ENCODE measurements at places on chromosomes 7 and 10.

DNA sequence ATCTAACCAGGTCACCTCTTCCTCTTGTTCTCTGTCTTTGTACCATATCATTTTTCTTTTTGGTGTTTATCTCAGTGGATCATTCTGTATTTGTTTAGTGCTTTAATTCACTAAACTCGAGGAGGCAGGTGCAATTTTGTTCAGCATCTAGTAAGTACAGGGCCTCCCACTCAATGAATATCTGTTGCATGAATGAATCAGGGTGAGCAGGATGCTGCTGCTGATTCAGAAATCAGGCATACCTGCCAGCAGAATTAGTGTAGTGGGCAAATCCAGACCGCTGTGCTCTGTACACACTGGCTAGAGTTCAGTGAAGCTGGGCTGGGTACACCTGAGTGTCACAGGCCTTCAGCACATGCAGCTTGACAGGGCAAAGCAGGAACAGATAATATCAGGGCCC, 511.9 kb downstream of the SUGCT start:
- DNase-seq: no peak

- no peak for DNase-seq
These were observed 9.6 kb upstream of the TACR2 start for GRCh38 chr10:69426376-69426727.

DNA sequence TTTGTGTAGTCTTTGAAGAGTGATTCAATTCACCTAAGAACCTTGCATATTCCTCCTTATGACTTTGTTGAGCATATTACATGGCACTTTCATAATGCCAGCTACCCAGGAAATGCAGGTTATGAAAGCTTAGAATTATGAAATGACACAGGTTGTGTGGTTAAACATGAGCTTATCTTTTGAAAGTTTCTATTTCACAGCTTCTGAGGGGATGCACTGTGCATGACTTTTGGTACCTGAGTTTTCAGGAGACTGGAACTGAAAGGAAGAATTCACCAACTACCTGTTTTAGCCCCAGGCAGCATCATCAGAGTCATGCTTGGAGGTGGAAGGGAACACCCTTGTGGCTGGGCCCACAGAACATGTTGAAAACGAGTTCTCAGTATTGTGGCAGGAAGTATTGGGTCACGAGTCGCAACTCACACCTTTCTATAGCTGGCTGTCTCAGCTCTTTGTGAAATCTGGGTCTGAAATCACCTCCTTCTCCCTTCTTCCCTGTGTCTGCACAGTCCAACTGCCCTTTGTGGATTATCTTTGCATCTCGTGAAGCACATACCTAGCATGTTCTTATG, 228.2 kb downstream of the PTEN start:
- peak; percentile 88 for DNase-seq

DNA sequence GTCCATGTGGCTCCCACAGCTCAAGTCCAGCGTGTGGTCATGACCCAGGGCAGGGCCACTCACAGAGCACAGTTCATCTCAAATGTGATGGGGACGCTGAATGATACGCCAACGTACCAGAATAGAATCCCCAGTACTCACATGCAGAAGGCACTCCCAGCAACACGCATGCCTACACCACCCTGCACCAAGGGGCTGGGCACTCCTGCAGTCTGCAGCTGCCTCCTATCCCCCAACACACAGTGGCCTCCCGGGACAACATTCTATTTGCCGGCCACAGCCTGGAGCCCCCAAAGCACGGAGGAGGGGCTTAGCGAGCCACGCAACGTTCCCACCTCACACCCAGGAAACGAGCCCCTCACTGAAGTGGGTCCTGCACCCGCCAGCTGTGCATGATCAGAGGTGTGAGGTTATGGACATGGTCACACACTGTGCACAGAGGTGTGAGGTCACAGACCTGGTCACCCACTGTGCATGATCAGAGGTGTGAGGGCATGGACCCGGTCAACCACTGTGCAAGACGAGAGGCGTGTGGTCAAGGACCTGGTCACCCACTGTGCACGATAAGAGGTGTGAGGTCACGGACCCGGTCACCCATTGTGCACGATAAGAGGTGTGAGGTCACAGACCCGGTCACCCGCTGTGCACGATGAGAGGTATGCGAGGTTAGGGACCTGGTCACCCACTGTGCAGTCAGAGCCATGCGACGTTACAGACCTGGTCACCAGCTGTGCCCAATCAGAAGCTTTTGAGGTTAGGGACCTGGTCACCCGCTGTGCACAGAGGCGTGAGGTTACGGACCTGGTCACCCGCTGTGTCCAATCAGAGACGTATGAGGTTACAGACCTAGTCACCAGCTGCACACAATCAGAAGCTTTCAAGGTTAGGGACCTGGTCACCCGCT, 182.8 kb downstream of the DIP2C start:
- DNase-seq: no peak

- DNase-seq: no peak
These were observed 413.9 kb upstream of the AUTS2 start for GRCh38 chr7:69184339-69184738.

- no peak for DNase-seq
These were observed 683.1 kb downstream of the NRG3 start for GRCh38 chr10:82558014-82558607.

GRCh38 chr7:137026176-137026500, 157.7 kb downstream of the CHRM2 start:
- DNase-seq: no peak

GRCh38 chr7:94507962-94508361, 1.6 kb upstream of the CASD1 start:
- no peak for DNase-seq

GRCh38 chr7:74047804-74048380, 19.9 kb downstream of the ELN start:
- DNase-seq: no peak

- no peak for DNase-seq
These were observed 28.3 kb downstream of the LRRC20 start for GRCh38 chr10:70354100-70354499.

DNA sequence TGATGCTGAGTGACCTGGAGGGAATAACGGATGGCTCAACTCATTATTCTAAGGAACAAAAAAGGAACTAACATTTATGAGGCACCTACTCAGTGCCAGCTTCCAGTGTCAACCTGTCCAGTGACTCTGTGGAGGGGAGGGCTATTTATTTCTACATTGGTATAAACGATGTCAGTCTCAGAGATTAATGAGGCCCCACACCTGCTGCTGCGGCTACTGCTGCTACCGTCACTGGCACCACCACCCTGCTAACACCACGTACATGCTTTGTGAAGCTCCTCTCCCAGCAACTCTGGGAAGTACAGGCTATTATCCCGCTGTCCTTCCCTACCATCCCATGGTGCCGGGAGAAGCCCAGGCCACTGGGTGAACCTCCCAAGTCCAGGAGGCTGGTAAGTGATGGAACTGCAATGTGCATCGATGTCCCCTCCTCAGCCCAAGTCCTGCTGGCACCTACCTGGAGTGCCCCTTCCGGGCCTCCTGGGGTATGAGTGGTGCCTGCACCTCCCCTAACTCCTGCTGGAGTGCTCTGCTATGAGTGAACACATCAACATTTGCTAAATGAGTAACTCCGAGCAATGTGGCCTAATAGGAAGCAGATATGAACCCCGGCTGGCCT, 101.5 kb downstream of the ARHGAP22 start:
- DNase-seq: no peak

DNA sequence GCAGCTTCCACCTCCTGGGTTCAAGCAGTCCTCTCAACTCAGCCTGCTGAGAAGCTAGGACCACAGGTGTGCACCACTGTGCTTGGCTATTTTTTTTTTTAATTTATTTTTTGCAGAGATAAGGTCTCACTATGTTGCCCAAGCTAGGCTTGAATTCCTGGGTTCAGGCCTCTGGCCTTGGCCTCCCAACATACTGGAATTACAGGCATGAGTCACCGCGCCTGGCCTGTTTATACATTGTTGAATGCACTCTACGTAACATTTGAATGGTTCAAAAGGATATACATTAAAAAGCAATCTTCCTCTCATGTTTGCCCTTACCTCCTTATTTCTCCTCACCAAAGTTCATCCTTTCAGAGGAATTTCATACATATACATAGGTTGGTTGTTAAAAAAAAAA, 7.2 kb upstream of the SNX10 start:
- no peak for DNase-seq

- no peak for DNase-seq
These were observed 131.2 kb upstream of the HDAC9 start for GRCh38 chr7:18364396-18364795.

- peak; percentile 41 for DNase-seq
These were observed 706.8 kb upstream of the LRRTM3 start for GRCh38 chr10:66218981-66219587.

GRCh38 chr7:148084138-148084537, 506.4 kb upstream of the C7orf33 start:
- peak; percentile 24 for DNase-seq

- no peak for DNase-seq
These were observed 621.2 kb downstream of the SDK1 start for GRCh38 chr7:3922175-3922635.

- DNase-seq: peak; percentile 55
These were observed 93.0 kb upstream of the SLC25A13 start for GRCh38 chr7:96414931-96415292.

DNA sequence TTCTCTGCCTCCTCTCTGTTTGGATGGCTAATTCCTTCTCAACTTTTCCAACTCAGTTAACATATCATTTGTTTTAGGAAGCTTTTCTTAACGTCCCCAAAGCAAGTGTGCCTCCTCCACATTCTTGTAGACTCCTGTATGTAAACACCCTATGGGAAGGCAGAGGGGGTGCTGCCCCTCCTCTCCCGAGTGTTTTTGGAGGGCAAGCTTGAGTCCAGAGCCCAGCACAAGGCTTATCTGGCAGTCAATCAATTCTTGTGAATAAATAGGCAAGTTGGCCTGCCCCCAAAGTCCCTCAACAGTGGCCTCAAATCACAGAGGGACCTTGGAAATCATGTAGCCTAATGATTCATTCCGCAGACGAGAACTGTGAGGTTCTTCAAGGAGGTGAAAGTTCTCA, 305.6 kb downstream of the RPS24 start:
- no peak for DNase-seq

GRCh38 chr7:136234040-136234439, 256.9 kb upstream of the MTPN start:
- DNase-seq: no peak

DNA sequence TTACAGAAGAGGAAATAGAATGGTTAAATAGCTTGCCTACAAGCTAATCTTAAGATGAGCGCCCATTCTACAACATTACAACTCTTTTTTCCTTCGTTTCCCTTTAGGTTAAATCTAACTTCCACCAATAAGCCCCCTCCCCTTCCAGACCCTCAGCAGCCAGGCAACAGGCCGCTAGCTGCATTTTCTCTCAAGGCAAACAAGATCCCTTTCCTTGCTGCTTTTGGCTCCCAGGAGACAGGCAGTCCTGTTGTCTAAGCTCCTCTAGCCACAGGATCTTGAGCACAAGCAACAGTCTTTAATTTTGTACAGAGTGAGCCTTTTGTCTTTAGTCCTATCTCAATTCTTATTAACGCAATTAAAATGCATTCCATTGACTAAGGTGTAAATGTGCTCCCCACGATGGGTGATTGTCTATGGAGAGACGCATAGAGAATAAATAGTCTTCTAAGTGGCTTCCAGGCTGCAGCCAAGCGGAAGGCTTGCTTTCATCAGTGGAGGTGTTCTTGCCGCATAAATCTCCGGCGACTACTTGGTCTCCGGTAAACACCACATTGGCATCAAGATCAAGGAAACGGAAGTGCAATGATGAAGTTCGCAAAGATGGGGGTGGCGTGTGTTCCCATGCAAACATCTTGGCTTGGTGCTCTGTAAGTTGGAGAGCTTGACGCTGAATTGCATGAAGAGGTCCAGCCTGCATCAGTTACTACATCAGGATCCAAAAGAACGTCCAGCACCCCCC, 181.9 kb upstream of the LYZL2 start:
- DNase-seq: peak; percentile 14

- DNase-seq: no peak
These were observed 3.2 kb downstream of the IMPDH1 start for GRCh38 chr7:128406314-128407232.

GRCh38 chr7:121875203-121875602, 2.2 kb downstream of the PTPRZ1 start:
- no peak for DNase-seq

DNA sequence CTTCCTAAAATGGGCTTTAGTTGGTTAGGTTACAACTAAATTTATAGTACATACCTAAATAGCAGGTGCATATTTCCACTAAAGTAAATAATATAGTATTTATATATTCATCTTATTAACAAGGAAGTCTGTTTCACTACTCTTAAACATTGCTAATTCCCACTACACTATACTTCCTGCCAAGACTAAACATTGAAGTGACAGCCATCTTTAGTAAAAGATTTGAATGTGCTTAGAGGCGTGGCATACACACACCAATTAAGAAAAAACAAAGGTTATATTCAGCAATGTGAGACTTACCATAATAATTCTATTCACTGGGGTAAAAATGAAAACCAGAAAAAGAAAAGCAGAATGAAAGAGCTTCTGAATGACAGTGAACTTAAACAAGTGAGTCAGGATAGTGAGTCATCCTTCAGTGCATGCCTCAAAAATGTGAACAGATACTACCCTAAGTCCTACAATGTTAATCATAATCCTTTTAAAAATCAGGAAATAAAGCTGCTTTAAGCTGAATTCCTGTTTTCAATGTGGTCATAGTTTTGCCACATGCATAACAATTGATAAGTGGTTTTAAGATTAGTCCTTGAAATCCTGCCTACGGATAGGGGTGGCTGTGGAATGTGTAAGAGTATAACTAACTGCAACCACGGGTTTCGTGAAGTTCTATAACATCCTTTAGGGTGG, 59.4 kb downstream of the USP6NL start:
- no peak for DNase-seq

- no peak for DNase-seq
These were observed 14.8 kb downstream of the ZNF33A start for GRCh38 chr10:38025283-38025682.

- DNase-seq: peak; percentile 24
These were observed 287.5 kb downstream of the GRID1 start for GRCh38 chr10:86079088-86079487.

DNA sequence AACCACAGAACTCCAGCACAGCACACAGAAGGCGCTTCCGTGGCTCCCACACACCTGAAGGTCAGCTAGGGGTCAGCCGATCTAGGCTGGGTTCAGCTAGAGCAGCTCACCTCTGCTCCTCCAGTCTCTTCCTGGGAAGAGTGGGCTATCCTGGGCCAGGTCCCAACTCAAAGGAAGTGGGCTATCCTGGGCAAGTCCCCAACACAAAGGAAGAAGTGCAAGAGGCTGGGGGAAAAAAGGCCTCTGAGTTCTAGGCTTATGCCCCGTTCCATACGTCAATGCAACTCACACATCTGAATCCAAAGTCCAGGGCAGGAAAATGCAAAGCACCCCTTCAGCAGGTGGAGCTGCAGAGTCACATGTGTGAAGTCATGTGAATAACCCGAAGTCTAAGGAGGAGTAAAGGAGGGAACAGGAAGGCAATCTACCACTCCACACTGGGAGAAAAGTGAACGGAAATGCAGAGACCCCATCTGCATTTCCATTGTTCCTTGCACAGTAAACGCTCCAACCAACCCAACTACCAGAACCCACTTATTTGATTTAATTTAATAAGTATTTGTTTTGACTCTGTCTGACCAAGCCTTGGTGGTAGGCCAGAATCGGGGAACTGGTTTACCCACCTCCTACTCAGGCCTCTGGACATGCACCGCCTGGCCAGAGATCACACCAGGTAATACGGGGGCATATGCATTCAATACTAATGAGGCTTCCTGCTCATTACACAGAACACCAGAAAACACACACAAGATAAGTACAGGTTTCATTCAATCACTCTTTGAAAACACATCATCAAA, 95.5 kb upstream of the RNF32 start:
- DNase-seq: no peak

GRCh38 chr7:54141576-54141975, 400.6 kb upstream of the VSTM2A start:
- no peak for DNase-seq
